ENCODE measurements at places on chromosomes 2 and 18.

DNA sequence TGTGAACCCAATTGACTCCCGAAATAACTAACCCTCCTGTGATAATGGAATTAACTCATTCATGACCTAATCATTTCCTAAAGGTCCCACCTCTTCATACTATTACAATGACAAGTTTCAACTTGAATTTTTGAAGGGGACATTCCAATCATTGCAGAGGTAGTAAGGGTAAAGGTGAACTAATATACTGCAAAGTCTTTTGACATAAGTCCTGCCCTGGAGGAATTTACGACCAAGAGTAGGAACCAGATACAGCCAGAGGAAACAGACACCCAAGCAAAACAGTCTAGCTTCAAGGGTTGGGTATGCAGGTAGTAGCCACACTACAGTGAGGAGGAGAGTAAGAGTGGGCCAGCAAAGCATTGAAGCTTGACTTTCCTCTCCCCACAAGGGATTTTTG lies 1.2 kb upstream of the SRBD1 start:
- no peak for DNase-seq

GRCh38 chr18:49273241-49273880 lies 187.1 kb downstream of the DYM start:
- no peak for DNase-seq

DNA sequence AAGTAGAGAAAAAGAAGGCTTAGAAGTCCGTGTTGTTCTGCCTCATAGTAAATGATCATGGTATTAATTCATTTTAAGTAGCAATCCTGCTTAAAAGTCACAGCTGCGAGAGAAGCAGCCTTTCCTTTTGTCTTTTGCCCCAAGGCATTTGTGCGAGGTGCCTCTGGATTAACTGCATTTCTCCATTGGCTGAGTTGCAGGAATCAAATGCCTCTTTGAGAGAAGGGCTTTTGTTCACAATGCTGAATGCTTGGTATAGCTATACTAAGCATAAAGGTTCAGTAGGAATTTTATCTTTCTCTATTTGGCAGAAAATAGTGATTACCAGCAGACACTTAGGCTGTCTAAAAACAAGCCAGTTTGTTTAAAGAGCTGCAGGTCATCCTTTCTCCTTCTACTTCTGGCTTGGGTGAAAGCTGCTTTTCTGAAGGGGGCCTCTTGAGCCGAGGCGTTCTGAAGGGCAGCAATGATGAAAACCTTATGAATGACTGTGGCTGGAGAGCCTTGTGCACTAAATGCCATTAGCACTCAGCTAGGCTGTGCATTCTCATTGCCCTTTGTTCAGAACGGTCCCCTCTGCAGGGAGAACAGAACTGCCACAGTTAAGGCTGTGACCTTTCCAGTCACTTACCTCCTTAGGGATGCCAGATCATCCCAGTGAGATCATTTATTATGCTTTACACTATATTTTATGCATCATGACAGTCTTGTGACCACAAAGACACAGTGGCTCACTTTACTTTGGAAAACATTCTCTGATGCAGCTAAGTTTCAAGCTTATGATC lies 68.8 kb upstream of the TMEM87B start:
- no peak for DNase-seq

DNA sequence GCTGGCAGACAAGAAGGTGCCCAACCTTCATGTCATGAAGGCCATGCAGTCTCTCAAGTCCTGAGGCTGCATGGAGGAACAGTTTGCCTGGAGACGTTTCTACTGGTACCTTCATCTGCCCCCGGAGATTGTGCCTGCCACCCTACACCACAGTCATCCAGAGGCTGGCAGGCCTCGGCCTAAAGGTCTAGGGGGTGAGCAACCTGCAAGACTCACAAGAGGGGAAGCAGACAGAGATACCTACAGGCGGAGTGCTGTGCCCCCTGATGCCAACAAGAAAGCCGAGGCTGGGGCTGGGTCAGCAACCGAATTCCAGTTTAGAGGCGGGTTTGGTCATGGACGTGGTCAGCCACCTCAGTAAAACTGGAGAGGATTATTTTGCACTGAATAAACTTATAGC lies 12.0 kb upstream of the SERTAD2 start:
- no peak for DNase-seq

DNA sequence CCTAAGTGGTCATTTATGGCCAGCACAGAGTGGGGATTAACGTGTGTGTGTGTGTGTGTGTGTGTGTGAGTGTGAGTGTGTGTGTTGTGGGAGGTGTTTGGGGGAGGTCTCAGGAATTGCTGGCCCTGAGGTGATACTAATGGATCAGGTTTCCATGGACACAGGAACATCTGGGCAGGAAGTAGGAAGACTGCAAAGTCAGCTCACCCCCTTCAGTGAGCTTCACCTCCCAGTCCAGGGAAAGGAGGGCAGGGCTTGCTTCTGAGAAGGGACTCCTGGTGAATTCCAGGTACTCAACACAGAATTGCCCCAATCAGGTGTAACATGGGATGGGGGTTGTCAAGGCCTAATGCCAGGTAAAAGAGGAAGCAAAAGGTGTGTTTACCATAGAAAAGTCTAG lies 30.3 kb upstream of the IL1R1 start:
- DNase-seq: no peak

- DNase-seq: no peak
These were observed 1256.7 kb upstream of the NRXN1 start for GRCh38 chr2:52288596-52288995.

DNA sequence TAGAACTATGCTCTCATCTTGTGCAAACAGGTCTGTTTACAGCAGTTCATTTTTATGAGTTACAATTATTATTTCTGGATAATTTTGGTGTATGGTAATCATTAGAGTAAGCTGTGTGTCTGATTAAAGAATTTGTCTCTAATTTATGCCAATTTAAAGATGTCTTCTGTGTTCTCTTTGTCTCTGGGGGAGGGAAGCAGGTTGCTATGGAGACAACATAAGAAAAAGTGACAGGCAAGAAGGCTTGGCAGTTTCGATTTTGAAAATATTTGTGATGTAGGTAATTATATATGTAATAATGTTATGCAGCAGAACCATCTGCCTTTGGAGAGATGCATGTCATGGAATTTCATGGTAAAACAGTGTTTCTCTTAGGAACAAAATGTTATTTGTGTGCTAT lies 78.2 kb downstream of the SH3RF3 start:
- no peak for DNase-seq

DNA sequence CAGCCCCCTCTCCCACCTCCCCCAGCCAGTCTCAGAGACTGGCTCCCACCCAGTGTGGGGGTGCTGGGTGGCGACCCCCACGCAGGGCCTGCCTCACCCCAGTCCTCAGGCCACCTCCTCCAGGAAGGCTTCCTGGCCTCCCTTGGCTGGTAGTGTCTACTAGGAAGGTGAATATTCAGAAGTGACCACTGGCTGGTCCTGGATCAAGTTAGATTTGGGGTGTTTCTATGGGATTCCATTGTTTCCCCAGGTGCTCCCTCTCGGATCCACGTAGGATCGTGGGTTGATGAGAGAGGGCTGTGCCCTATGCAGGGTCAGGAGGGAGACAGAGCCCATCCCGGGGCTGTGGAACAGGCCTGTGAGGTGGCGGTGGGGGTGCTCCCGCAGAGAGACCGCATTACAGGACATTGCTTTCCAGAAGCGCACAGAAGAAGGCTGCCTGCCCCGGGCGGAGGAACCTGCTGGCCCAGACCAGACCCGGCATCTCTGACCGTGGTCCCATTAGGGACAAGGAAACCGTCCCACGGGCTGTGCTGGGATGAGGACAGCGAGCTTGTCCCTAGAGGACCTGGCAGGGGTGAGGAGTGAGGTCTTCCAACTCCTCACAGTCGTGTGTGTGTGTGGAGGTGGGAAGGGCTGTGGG lies 3.3 kb downstream of the PDCD1 start:
- DNase-seq: no peak

DNA sequence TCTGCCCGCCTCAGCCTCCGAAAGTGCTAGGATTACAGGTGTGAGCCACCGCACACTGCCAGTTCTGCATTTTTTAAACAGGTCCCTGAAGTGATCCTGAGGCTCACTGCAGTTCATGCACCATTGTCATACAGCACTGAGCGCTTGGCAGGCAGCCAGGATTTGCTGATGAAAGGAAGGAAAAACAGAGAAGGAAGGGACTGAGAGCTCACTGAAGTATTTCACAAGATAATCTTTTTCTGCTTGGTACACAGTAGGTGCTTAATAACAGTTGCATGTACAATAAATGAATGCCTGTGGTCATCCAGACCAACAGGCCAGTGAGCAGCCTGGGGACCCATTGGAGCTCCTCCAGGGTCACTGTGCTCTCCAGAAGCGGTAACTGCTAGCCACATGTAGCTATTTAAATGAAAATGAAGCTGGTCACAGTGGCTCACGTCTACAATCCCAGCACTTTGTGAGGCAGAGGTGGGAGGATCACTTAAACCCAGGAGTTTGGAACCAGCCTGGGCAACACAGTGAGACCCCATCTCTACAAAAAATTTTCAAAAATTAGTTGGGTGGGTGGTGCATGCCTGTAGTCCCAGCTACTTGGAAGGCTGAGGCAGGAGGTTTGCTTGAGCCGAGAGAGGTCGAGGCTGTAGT lies 33.1 kb upstream of the SMAD7 start:
- no peak for DNase-seq

GRCh38 chr18:8766559-8767293 lies 61.4 kb downstream of the MTCL1 start:
- no peak for DNase-seq

GRCh38 chr2:169664978-169665930 lies 29.0 kb downstream of the CFAP210 start:
- DNase-seq: no peak

DNA sequence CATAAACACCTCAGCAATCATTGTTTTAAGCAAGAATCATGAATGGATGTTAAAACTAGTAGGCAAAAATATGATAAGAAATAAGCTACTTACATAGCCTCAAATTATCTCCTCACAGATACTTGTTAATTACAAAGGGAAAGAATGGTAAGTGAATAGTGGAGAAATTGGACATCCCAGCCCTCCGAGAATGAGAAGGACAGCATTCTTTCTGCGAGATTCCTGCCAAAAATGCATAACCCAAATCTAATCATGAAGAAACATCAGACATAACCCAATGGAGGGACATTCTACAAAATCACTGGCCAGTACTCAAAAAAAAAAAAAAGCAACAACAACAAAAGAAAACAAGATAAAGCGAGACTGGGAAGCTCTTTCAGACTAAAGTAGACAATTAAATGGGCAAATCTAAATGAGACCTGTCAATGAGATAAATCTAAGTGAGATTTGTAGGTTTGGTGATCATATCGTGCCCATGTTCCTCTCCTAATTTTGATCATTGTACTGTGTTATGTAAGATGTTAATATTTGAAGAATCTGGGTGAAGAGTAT lies 57.9 kb upstream of the GLI2 start:
- DNase-seq: no peak

DNA sequence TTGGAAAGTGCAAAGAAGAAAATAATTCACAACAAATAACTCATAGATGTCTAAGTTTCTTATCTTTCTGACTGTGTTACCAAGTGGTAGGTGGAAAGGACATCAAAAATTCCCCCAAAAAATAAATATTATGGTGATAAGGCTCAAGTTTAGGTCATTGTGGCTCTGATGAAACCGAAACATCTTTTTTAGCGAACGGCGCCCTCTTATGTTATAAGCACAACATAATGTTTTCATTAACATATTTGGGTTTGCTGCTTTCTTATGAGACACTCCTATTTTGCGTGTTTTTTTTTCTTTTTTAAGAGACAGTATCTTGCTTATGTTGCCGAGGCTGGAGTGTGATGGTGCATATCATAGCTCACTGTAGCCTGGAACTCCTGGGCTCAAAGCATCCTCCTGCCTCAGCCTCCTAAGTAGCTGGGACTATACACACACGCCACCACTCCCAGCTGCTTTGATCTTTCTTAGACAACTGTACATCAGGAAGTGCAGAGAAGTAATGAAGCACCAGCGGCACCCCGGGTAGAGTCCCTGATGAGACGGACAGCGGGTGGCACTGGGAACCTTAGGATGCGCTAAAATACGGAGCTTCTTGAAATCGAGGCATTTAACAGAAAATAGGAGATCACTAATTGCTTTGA lies 38.5 kb upstream of the SLC35G4 start:
- no peak for DNase-seq

DNA sequence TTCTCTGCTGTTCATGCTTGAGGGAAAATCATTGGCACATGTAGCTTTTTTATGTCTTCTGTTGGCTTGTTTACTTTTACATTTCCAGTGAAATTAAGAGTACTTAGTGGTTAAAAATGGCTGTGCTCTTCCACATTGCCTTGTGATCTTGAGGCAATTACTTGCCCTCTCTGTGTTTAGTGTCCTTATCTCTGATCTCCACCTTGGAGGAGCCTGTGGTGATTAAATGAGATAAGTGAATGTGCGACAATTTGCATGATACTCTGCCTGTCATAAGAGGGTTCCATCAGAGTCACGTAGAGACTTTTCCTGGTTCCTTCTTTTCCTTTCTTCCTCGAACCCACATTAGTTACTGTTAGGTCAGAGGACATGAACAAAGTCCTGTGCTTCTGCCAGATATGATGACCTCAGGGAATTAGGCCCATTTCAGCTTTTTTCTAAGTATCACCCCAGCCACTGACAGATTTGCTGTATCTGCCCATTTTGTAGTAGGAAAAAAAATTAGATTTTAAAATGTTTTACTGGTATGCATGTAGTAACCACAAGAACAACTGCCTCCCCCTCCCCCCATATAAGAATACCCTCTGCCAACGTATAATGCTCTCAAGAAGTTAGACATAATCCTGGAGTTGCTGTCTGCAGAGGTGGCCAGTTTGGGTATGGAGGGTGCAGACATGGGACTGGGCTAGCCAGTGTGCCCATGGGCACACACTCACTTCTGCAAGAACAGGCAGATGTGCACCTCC lies 51.9 kb downstream of the TET3 start:
- no peak for DNase-seq

DNA sequence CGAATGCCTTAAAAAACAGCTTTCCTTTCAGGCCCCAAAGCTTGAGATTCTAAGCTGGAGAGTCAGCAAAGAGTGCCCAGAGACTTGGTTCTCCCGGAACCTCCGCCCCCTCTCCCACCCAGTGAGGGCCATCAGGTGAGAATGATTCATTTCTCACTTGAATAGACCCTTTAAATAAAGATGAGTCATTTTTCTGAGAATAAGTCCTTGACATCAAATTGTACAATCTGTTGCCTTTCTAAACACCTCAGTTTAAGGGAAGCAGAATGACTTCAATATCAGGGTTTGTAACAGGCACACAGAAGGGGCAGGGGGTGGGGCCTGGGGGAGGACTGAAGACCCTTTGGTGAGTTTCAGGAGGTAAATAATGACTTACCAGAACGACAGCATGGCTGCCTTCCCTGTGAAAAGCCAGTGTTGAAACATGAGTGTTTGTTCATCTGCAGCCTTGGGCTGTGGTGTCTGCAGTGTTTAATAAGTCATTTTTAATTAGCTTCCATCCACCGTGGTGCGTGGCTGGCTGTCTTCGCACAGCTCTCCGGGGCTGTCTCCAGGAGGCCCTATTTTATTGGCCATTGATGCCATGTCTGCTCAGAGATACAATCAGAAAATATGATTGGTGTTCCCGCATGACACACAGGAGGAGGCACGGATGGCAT lies 134.9 kb upstream of the ZNF236 start:
- no peak for DNase-seq

GRCh38 chr18:46040033-46040746 lies 31.9 kb downstream of the PSTPIP2 start:
- DNase-seq: no peak

GRCh38 chr2:205564346-205565141 lies 117.8 kb upstream of the NRP2 start:
- no peak for DNase-seq

GRCh38 chr18:24177499-24178133 lies 38.8 kb downstream of the CABYR start:
- DNase-seq: no peak

Data from NCI-H187 (cell line).